ENCODE measurements at places on chromosomes 5 and 9.

DNA sequence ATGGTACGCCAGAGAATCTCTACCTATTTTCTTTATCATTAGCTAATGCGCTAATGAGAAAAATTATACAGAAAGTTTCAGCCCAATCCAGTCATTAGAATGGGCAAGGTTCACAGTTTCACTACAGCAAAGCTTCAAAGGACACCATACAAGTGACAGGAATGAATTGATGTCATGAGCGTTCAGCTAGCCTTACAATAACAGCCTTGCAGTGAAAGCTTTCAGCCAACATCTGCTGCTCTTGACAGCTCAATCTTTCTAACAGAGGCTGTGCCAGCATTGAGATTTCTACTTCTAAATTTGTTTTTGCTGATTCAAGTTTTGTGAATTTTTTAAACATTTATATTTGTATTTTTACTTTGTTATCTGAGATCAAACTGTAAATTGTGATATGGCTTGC lies 302.4 kb upstream of the FAM174A start:
- no peak for DNase-seq

- no peak for DNase-seq
These were observed 3.3 kb upstream of the MAN1B1 start for GRCh38 chr9:137083394-137084004.

GRCh38 chr5:110258460-110259216 lies 467.8 kb downstream of the TMEM232 start:
- no peak for DNase-seq

DNA sequence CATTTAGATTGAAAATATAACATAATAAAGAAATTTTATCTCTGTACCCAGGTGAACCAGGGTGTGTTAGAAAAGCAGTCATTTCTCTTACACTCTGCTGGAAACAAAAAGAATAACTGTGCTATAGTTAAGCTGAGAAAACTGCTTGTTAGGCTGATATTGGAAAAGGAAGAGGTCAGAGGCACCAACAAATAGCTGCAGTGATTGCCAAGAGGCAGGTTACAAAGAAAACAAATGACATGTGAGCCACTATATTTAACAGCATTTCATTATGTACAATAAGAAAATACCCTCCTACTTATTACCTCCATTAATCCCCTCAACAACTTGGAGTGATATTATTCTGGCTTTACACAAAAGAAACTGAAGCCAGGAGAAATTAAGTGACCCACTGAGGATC lies 607.9 kb upstream of the TLE4 start:
- DNase-seq: no peak

GRCh38 chr5:120604884-120605283 lies 140.8 kb downstream of the PRR16 start:
- DNase-seq: no peak

GRCh38 chr5:118270526-118270925 lies 717.8 kb downstream of the DTWD2 start:
- no peak for DNase-seq

DNA sequence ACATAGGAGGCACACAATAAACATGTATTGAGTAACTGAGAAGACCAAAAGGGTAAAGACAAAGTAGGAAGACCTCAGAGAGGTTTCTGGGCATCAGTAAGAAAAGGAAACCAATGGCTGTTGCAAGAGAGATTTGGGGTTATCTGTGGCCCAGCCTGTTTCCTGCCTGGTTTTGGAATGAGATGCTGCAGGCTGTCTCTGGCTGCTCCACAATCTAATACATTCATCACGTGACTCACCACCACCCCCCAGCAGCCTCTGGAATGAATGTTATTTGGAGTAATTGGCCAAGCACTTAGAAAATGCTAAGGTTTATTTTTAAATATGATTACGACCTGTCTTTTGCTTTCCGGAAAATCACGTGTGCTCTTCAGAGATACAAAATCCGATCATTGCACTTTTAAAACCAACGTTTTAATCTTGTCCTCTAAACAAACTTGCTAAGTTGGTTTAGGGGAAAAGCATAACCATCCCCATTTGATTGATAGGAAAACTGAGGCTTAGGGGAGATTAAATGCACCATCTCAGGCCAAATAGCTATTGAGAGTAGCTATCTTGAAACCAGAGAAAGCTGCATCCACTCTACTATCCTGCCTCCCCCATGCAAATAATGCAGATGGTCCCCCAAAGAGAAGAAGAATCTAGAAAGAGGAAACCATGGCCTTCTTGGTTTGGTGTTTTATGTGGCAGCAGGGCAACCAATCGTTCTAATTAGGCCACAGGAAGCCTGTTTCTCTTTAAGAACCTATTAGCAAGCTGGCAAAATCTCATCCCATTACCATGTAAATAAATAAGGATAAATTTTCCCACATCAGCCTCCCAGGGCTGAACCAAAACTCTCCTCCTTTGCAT lies 151.8 kb upstream of the ADRA1B start:
- DNase-seq: no peak

GRCh38 chr9:5764130-5764868 lies 68.6 kb downstream of the ERMP1 start:
- DNase-seq: no peak

- no peak for DNase-seq
These were observed 143.4 kb downstream of the TENT4A start for GRCh38 chr5:6856653-6857052.

- DNase-seq: no peak
These were observed 320.1 kb downstream of the MLLT3 start for GRCh38 chr9:20302197-20302596.

GRCh38 chr5:135662683-135663082 lies 83.9 kb upstream of the CXCL14 start:
- no peak for DNase-seq

DNA sequence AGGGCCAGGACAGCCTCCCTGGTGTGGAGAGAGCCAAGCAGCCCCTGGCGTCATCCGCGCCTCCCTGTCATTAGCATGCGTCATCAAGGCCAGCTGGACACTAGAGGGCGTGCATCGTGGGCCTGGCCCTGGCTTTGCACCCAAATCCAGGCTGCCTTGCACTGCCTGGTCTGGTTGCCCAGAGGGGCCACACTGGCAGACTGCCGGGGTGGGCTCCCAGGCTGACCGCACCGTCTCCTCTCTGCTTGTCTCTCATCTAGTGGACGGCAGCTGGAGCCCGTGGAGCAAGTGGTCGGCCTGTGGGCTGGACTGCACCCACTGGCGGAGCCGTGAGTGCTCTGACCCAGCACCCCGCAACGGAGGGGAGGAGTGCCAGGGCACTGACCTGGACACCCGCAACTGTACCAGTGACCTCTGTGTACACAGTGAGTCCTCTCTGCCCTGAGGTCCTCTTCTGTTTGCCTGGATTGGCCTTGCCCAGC lies 29.0 kb downstream of the HK3 start:
- no peak for DNase-seq

- no peak for DNase-seq
These were observed 309.9 kb downstream of the ZSWIM6 start for GRCh38 chr5:61641748-61642565.

DNA sequence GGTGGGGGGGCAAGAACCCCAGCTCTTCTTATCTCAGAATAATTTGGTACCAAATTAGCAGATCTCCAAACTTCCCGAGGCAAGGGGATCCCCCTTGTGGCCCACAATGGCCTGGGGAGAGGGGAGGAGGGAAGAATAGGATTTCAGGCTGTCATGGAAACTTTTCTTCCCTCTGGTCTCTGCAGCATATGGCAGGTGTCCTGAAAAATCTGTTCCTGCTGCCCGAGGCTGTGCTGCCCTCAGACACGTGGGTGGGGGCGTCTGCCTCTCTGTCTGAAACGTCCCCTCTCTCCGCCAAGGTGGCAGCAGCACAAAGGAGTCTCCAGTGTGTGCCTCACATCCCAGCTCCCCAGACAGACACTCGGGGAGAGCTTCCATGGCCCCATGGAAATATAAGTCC lies 34.0 kb downstream of the CCNJL start:
- DNase-seq: no peak

DNA sequence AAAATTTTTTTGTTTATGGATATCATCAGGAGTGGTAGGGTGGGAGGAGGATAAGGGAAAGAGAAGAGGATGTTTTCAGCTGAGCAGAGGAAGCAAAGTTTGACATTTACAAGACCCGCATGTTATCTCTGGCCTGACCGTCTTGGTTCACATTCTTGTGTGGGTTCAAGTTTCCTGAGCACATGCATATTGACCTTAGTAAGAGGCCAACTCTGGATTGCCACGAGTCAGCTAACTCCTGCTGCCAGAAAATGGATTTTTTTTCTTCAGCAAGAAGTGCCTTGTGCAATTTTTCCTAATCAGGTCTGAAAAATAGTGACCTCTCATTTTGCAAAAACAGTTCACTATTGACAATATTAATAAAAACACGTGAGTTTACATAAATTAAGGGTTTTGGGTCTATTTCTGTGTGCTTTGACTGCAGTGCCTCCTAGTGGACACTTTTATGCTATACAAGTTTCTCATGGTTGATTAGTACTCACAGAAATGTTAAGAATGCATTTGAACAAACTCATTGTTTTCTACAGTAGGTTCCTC lies 27.1 kb upstream of the BASP1 start:
- no peak for DNase-seq

DNA sequence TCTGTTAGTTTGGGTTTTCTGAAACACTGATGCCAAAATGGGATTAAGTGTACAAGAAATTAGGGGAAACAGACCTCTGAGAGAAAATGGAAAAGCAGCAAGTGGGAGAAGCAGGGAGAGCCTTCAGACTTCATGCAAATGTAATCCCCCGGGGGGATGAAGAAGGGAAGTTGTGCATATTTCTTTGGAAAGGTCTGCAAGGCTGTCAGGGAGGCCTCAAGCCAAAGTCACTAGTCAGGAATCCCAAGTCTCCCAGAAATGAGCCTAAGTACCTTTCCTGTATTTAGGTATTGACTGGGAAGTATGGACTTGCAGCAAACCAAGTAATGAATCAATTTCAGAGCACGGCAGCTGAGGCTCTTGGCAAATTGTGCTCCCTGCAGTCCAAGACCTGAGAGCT lies 2.2 kb downstream of the FTMT start:
- DNase-seq: no peak

GRCh38 chr9:129989740-129990139 lies 53.2 kb downstream of the FNBP1 start:
- no peak for DNase-seq

GRCh38 chr5:169099801-169100734 lies 200.9 kb downstream of the SLIT3 start:
- no peak for DNase-seq

DNA sequence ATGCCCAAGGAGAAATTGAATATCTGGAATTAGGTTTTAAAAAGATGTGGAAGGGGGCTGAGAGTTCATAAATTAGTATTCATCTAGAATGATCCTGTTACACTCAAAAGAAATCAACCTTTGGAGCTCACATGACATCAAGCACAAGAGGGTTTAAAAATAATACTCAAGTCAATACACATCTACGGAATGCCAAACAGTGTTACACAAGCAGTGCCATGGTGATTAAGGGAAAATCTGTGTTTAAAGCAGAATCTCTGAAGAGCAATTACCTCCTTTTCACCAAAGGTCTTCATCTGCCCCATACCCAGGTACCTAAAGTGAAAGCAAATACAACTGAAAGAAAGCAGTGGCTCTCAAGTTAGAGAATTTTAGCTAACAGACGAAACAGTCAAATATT lies 261.6 kb downstream of the NFIB start:
- DNase-seq: no peak

- no peak for DNase-seq
These were observed 39.7 kb downstream of the ADGRV1 start for GRCh38 chr5:90598293-90598692.

- DNase-seq: no peak
These were observed 2.2 kb downstream of the DUSP1 start for GRCh38 chr5:172768573-172769341.

DNA sequence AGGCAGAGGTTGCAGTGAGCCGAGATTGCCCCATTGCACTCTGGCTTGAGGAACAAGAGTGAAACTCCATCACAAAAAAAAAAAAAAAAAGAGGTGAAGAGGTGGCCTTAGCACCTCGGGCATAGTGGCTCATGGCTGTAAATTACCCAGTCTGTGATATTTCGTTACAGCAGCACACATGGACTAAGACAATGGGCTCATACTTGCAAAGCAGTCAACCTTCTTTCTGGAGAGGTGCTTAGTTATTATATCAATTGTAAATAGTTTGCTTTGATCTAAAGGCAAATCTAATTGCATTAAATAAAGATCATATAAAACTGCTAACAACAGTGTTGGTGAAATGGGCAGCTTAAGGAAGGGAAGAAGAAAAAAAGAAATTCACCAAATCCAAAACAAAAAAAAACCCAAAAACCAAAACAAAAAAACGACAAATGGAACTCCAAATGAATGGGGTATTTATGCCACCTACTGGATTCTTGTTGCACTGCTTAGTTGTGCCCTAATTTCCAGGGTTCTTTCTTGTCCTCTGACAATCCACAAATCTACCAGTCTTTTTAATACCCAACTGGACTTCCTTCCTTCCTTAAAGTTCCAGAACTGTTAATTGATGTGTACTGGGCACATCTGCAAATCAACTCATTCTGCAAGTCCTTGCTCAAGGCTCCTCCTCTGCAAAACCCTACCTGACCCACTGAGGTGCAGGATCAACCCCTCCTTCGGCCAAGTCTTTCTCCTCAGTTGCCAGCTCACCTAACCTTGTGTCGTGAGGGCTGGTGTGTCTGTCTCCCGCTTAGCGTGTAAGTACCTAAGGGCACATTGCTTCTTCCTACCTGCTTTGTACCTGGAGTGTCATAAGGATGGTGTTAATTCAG lies 35.0 kb upstream of the DMRT1 start:
- DNase-seq: no peak

DNA sequence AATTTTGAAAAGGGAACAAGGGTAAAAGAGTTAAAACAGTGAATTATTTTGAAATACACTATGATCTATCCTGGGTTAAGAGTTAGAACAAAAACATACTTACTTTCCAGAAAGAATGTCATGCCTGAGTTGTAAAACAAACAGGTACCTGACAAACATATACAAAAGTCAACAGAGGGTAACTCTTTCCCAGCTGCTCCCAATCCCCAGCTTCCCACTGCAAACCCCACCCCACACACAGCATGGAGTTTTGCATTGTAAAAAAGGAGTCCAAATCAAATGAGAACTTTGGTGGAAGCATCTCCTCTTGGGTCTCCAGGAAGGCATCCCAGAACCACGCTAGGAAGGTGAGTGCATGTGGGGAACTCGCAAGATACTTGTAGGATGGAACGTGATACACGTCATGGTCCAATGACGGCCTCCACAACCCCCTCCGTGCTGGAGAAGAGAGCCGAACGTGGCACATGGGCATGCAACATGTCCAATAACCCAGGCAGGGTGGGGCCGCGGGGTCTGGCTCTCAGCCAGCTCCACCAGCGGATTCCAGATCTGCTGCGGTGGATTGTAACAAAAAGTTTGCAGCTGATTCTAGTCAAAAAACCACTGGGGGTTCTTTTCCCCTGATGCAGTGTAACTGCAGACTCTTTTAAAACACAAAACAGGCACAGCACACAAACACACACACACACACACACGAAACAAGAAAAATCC lies 55.8 kb downstream of the EPB41L4B start:
- DNase-seq: no peak

All from stimulated activated CD8-positive, alpha-beta memory T cell treated with anti-CD3 and anti-CD28 coated beads, Interleukin-2, amount 100 ng/mL, for 1 hour (primary cell).